Urinary bladder (tissue), 4 donors: ENCODE measurements at places on chromosomes 4 and X. TPM values are rescaled to one million over a fixed set of nuclear protein-coding genes. Genes with fewer than 3 reads are reported as not detected.
A peak's percentile ranks its signal among the peaks of the same experiment; 100 is the strongest.

GRID2 gene
- total RNA-seq = 26.1 TPM

DNA sequence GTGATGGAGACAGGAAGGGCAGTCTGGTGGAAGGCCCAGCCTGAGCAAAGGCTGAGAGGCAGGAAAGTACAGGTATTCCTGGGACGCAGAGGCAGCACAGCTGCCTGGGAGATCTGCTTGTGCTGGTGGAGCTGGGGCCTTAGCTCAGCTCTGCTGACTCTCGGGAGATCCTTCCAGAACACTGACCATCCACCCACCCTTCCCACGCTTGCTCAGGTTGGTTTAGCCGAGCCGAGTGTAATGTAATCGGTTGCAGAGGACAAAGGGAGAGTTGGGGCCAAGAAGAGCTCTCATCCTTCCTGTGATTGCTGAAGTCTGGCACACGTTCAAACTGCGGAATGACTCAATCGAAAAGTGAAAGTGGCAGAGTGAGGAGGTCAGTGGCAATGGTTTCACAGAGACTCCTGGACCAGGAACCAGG, 43.1 kb upstream of the GPR78 start:
- peak; percentile 64 for DNase-seq

MRPS18C gene
- 30.5 TPM for total RNA-seq

DNA sequence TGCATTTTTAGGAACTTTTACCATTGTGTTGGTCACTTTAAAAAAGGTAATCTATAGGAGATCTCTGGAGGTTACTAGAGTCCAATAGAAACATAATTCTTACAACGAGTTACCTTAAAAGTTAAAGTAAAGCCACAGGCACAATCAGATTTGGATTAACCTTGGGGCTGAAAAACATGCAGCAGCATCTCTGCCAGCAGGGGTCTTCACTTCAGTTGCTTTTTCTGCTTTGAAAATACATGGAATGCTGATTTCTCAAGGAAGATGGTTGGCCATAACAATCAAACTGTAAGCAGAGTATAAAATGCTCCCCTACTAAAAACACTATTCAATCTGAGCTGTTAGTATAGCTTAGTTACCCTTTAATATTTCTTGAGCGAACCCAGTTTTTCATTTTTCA, 1072.3 kb upstream of the PCDH10 start:
- no peak for DNase-seq

DNA sequence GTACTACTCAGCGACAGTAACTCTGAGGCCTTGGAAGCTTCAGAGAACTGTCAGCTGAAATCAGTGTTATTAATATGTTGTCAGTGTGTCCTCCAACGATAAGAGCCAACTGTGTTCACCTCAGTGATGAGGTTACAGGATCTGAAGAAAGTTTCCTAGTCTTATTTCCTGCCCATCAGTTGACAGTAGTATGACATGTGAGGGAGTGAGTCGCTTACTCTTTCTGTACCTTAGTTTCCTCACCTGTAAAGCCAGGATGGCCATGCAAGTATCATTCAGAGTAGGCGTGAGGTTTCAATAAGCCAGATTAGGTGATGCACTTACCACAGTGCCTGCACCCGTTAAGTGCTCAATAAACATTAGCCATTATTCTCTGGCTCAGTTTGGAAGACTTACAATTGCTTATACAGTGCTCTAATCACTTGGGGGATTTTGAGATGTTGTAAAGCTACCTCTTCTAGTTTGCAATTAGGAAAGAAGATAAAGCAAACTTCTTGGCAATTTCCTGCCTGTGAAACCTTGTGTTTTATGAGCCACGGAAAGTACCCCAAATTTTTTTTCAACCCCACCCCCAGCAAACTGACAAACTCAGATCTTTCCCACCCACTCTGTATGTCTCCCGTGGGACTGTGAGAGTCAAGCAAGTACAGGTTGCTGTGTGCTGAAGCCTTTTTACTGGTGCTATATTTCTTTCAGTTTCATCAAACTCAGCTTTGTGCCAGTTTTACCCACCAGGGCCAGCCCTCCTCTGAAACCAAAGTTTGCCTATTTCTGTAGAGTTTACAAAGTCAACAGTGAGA, 62.2 kb downstream of the ANXA3 start:
- no peak for DNase-seq

SRPX gene
- 82.7 TPM for total RNA-seq

GRCh38 chr4:105460306-105460705, 13.6 kb downstream of the PPA2 start:
- DNase-seq = no peak
